ENCODE measurements at places on chromosomes 12 and 14.

GRCh38 chr14:70658899-70659298 is 17.2 kb downstream of the TTC9 start:
- no peak for DNase-seq

DNA sequence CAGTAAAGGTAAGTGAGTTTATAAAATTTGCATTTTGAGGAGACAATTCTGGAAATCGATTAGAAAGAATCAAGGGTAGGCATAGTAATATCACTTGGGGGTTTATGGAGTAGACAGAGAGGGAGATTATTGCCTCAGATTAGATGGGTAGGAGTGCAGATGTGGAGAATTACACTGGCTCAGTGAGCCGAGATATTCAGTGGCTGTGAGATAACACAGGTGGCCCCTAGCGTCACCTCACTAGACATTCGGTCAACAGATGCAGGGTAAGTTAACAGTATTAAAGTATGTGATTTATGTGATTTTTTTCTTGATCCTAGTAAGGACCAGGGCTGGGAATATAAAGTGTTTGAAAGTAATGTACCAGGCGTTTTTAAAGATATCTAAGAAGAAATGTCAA is 39.6 kb upstream of the KLRD1 start:
- no peak for DNase-seq

GRCh38 chr12:45234139-45234865 is 18.4 kb downstream of the ANO6 start:
- DNase-seq: peak; percentile 95

DNA sequence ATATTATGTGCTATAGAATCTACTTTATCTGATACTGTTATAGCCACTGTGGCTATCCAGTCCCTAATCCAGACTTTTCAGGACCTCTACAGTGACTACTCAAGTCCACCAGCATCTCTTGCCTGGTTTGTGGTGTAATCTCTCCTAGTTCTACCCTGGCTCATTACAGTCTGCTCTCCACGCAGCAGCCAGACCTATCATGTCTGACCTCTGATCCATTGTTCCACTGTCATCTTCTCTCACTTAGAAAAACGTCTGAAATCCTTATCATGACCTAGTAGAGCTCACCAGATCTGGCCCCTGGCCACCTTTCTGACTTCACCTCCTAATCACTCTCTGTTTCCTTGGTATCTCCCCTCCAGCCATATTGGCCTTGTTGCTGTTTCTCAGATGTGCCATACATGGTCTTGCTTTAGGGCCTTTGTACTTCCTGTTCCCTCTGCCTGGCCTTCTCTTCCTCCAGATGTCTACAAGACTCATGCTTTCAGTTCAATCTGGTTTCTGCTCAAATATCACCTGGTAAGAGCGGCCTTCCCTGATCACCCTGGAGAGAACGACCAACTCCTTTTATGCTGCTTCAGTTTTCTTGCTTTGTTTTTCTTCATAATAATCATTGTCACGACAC is 475.5 kb downstream of the AACS start:
- DNase-seq: no peak

DNA sequence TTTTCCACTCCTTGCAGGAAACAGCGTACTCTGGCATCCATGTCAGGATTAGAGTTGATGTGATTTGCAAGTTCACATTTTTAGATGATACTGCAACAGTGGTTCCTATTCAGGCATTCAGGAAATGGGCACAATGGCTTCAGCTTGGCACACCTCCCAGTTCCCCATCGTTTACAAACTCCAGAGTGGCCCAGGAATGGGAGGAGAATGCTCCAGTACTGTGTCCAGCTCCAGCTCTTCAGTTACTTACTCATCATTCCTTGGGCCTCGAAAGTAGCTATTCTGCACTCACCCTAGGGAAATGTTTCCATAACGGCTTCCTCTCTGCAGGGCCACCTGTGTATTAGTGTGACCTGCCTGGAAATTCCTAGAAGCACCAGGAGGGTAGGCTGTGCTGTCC is 239.7 kb upstream of the RGS6 start:
- peak; percentile 50 for DNase-seq

DNA sequence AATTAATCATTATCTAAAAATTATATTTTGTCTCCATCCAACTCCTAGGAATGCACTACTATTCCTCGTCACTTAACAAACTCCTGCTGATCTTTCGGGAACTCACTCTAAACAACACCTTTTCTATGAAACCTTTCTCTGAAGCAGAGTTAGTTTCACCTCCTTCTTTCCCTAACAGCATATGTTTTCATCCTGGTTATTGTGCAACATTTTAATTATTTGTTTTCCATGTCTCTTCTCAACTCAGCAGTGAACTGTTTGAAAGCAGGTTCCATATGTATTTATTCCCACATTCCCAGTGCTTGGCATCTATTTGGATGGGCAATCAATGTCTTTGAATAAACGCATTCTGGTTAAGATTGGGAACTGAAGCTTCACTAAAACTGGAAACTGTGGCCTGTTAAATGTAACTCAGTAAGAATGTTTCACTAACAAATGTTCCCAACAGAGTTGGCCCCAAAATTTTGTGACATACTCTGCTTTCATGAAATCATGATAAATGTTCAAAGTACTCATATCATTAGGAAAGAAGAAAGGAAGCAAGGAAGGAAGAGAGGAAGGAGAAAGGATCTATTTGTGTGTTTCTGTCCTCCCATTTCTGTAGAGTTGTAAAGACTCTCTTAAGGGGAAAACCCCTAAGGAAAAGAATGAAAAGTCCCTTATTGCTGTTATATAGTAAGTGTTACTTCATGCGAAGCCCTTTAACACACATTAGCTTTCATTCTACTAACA is 13.9 kb upstream of the LGR5 start:
- DNase-seq: no peak
